ENCODE measurements at places on chromosomes 2 and 18. TPM values are rescaled to one million over a fixed set of nuclear protein-coding genes. Genes with fewer than 3 reads are reported as not detected.

GRCh38 chr2:236334122-236334876 lies 70.1 kb upstream of the ASB18 start:
- no peak for DNase-seq

DNA sequence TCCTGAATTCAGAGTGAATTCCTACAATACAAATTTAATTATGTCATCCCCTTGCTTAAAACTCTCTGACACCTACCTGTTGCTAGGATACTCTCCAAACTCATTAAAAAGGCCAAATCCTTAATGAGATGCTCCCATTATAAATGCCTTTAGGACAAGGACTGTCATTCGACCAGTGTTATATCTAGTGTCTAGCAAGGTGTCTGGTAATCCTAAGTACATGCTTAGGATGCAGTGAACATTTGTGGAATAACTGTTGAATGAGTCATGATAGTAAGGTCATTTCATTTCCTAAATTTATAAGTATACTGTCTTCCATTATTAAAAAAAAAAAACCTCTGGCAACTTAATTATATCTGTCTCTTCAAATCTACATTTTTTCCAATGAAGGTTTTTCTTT lies 588.9 kb upstream of the NRXN1 start:
- DNase-seq = peak; percentile 0

ARHGAP15 gene
- total RNA-seq = not detected

SLC23A3 gene
- 1.1 TPM for total RNA-seq

GRCh38 chr2:41737888-41738287 lies 309.9 kb upstream of the PKDCC start:
- DNase-seq = no peak

DNA sequence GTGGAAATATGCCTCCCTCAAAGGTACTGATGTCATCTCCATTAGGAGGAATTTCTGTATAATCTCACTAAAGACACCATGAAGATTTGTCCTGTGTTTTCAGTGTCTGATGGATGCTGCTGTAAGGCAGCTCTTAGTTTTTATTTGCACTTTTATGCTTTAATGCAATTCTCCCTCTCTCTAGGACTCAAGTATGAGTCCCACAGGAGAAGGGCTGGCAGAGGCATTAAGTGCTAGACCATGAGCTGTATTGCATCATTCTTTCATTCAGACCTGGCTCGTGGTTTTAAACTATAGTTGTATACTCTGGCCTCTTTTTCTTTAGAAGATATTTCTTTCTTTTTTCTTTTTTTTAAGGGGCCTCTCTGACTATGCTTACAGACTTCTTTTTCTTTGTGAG lies 805.6 kb downstream of the DPP10 start:
- DNase-seq = no peak

RPRM gene
- total RNA-seq = not detected

- no peak for DNase-seq
Measured at GRCh38 chr2:128385365-128385764, 66.7 kb upstream of the HS6ST1 start.

DNA sequence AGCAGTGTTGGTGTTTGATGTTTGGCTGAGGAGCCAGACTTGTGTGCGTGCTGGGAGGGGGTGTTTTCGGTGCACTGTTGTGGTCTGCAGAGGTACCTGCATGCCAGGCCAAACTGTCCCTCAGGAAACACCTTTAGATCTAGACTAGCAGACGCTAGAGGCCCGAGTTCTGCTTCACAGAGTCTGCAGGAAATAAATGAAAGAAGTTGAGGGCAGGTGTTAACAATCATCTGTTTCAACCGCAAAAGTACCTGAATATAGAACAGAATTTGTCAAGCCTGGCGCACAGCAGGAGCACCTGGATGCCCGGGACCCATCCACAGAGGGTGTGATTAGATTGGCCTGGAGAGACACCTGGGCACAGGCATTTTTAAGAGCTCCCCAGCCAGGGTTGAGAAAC lies 40.5 kb upstream of the REL start:
- no peak for DNase-seq

MPP4 gene
- total RNA-seq = 4.3 TPM

GRCh38 chr2:164903951-164904350 lies 51.4 kb downstream of the SLC38A11 start:
- DNase-seq = no peak

DNA sequence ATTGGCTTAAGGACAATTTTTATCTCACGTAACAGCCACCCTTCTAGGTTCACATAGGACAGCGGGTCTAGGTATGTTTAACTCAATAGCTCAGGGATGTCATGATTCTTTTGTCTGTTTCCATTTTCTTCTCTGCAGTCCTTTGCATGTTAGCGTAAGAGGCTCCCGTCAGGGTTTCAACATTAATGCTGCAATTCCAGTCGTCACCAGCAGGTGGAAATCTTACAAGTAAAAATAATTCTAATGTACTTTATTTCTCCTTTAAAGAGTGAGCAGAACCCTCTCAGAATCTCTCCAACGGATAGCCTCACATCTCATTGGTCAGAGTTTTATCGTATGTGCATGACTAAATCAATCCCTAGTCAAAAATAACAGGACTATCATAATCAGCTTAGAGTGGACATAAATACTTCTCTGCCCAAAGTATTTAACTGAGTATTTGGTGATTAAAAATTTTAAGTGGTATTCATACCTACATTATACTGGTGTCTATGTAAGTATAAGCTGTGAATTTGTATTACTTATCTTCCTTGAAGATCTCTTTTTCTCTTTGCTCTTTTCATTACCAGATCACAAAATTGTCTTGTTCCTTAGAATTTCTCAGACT lies 487.2 kb upstream of the GCFC2 start:
- DNase-seq = peak; percentile 31

- no peak for DNase-seq
Measured at GRCh38 chr2:234136461-234136860, 86.0 kb downstream of the SPP2 start.

FOXI3 gene
- total RNA-seq = not detected

ST6GAL2 gene
- 0.42 TPM for total RNA-seq

- DNase-seq = no peak
Measured at GRCh38 chr18:48473816-48474215, 64.6 kb upstream of the ZBTB7C start.

DNA sequence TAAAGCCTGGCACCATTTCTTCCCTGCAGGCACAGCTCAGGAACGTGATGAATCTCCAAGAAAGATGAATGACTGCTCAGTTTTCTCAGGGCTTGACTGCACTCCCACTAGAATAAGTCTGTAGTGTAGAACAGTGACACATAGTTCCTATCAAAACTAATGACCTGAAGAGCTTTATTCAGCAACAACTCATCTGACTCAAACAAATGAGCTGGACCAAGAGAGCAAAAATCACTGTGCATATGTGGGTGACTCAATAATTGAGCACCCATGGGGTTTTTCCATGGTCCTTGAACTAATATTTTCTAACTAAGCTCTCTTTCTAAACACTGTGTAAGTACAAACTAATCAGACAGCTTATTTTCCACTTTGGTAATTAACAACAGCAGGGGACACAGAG lies 61.1 kb upstream of the XDH start:
- DNase-seq = peak; percentile 90

CNTNAP5 gene
- total RNA-seq = not detected

GRCh38 chr18:39591649-39592048 lies 2026.1 kb upstream of the CELF4 start:
- DNase-seq = no peak

UGT1A5 gene
- not detected for total RNA-seq

- DNase-seq = peak; percentile 72
Measured at GRCh38 chr2:205682239-205682970, at the start of gene NRP2. Gene NRP2 (plus strand): TSS chr2:205682501. CDS start chr2:205683291, 790 bp downstream.

- no peak for DNase-seq
Measured at GRCh38 chr2:166284359-166284758, 91.4 kb downstream of the SCN9A start.

DNA sequence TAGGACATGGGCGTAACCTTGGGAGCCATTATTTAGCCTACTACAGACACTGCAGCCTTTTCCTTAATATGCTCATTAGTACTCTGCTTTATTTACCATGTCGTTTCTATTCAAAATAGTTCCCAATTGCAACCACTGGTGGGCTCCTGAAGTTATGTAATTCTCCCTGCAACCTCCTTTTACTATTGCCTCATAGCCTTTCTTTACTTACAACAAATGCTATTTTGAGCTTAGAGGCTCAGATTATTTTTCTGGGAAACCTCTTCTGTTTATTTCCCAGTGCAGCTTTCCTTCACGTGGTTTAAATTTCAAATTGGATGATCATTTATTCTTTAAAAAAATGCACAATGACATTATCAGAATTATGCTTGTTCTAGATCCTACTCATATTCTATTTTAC lies 492.3 kb upstream of the TMEFF2 start:
- no peak for DNase-seq

PROKR1 gene
- not detected for total RNA-seq

DNA sequence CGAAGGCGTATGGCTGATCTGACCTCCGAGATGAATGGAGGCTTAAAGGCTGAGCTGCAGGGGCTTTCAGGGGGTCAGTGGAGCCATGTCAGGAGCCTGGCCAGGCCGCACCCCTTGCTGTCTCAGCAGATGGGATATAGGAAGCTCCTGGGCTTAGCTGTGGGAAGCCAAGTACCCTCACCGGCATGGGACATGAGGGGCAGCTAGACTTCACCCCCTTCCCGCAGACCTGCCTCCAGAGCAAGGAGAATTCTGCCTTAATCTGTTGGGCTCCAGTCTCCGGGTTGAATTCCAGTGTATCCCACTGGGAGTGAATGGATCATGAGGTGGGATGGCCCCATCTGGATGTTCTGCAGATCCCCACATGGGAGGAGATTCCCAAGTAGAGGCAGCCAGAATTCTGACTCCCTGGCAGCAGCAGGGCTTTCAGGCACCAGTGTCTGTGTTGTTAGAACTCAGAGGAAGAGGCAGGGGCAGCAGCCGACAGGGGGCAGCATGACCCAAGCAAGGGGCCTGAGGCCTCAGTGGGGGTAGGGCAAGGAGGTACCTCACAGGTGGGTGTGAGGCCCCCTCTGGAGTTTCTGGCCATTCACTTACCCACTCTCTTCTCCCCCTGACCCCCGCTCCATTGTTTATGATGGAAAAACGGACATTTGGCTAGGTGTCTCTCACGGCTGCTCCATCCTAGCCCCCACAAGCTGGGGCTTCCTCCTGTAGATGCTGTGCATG lies 19.1 kb downstream of the CAPG start:
- no peak for DNase-seq

DNA sequence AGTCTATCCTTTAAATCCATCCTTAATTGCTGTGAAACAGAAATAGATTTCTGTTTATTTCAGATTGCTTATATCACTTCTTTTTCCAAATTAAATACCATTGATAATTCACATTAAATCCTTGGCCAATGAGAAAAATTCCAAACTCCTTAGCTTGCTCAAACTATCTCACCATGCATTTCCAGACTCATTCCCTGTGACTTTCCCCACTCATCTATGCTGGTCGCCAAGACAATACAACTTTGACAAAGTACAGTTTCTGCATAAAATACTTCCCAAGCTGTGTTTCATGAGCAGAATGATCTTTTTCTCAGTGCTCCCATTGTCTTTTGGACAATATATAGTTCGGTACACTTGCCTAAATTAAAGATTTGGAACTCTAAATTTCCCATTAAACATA lies 575.6 kb downstream of the CPS1 start:
- DNase-seq = no peak

GRCh38 chr18:2918761-2919550 lies 72.2 kb downstream of the EMILIN2 start:
- no peak for DNase-seq

FAM228A gene
- not detected for total RNA-seq

GRCh38 chr2:238024986-238025385 lies 35.8 kb upstream of the SCLY start:
- DNase-seq = peak; percentile 12

GCKR gene
- not detected for total RNA-seq

DNA sequence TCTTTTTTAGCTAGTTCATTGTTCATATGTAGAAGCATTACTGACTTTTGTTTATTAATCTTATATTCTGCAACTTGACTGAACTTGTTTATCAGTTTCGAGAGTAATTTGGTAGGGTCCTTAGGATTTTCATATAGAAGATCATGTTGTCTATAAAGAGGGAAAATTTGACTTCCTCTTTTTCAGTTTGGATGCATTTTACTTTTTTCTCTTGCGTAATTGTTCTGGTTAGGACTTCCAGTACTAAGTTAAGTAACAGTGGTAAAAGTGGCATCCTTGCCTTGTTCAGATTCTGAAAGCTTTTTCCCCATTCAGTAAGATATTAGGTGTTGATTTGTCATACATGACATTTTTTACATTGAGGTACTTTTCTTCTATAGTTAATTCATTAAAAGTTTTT lies 726.0 kb downstream of the KCNJ3 start:
- DNase-seq = no peak

OTOS gene
- not detected for total RNA-seq

LCT gene
- total RNA-seq = not detected
